ENCODE measurements at places on chromosomes 2 and 18. TPM values are rescaled to one million over a fixed set of nuclear protein-coding genes. Genes with fewer than 3 reads are reported as not detected.

CNDP1 gene
- total RNA-seq: not detected

PLGLB1 gene
- 0.32 TPM for total RNA-seq

LRP1B gene
- total RNA-seq: under 0.01 TPM

CDH20 gene
- not detected for total RNA-seq

MEP1B gene
- not detected for total RNA-seq

HOXD12 gene
- not detected for total RNA-seq

PPP1R1C gene
- total RNA-seq: 0.47 TPM

SAG gene
- not detected for total RNA-seq

GPR45 gene
- total RNA-seq: not detected

HOXD8 gene
- not detected for total RNA-seq

FARSB gene
- 4.7 TPM for total RNA-seq

CYP27C1 gene
- not detected for total RNA-seq

RNF25 gene
- total RNA-seq: 27.4 TPM

COL3A1 gene
- 3,691 TPM for total RNA-seq

SYT4 gene
- not detected for total RNA-seq

KIF5C gene
- total RNA-seq: 0.26 TPM

UGT1A3 gene
- not detected for total RNA-seq

CDKL4 gene
- total RNA-seq: 4.3 TPM

UGT1A8 gene
- total RNA-seq: not detected

PLA2R1 gene
- 13.6 TPM for total RNA-seq

LYG2 gene
- total RNA-seq: not detected

SLC9A2 gene
- not detected for total RNA-seq

ANKRD36C gene
- total RNA-seq: 24.7 TPM

SNRPD1 gene
- 14.0 TPM for total RNA-seq

SPEG gene
- 7.8 TPM for total RNA-seq

EVA1A gene
- 5.8 TPM for total RNA-seq

NEU4 gene
- 0.17 TPM for total RNA-seq

ZC3H6 gene
- 4.3 TPM for total RNA-seq

MAP3K19 gene
- total RNA-seq: not detected

CTLA4 gene
- total RNA-seq: not detected

SERPINB4 gene
- total RNA-seq: not detected

BCL11A gene
- under 0.01 TPM for total RNA-seq

TUBB8B gene
- not detected for total RNA-seq

C1GALT1C1L gene
- total RNA-seq: 0.34 TPM

RGPD4 gene
- total RNA-seq: not detected

EPHA4 gene
- total RNA-seq: 3.0 TPM

NT5C1B gene
- not detected for total RNA-seq

ADAM23 gene
- 11.1 TPM for total RNA-seq

CAPN14 gene
- 0.16 TPM for total RNA-seq

UBE2E3 gene
- total RNA-seq: 45.5 TPM

KCNE4 gene
- total RNA-seq: 8.5 TPM

KIF1A gene
- under 0.01 TPM for total RNA-seq

CHRNG gene
- total RNA-seq: not detected

POTEI gene
- total RNA-seq: not detected

ZBTB7C gene
- under 0.01 TPM for total RNA-seq

TXNDC2 gene
- 0.16 TPM for total RNA-seq

EIF2AK2 gene
- 21.9 TPM for total RNA-seq

Measured in bronchial smooth muscle cell (primary cell).